ENCODE measurements at places on chromosomes 16 and 17. TPM values are rescaled to one million over a fixed set of nuclear protein-coding genes. Genes with fewer than 3 reads are reported as not detected.

PYY gene
- polyA plus RNA-seq, result not detected

C1QL1 gene
- polyA plus RNA-seq, result 47.6 TPM

SLC5A11 gene
- 16.1 TPM for polyA plus RNA-seq

LGALS9 gene
- 17.5 TPM for polyA plus RNA-seq

LAT gene
- 4.1 TPM for polyA plus RNA-seq

CLDN9 gene
- polyA plus RNA-seq, result 16.3 TPM

PSME3IP1 gene
- polyA plus RNA-seq, result 208 TPM

RRAD gene
- polyA plus RNA-seq, result 2.1 TPM

ZP2 gene
- polyA plus RNA-seq, result not detected

TSPAN10 gene
- polyA plus RNA-seq, result 1.5 TPM

CCL8 gene
- polyA plus RNA-seq, result not detected

ORMDL3 gene
- 138 TPM for polyA plus RNA-seq

WNT3 gene
- polyA plus RNA-seq, result 4.6 TPM

FZD2 gene
- polyA plus RNA-seq, result 6.1 TPM

ZNF423 gene
- 32.7 TPM for polyA plus RNA-seq

ITGB3 gene
- polyA plus RNA-seq, result 0.63 TPM

STX1B gene
- 38.2 TPM for polyA plus RNA-seq

UBTF gene
- polyA plus RNA-seq, result 112 TPM

ACSM3 gene
- not detected for polyA plus RNA-seq

GAST gene
- not detected for polyA plus RNA-seq

IL17C gene
- polyA plus RNA-seq, result not detected

TP53TG3F gene
- 1.7 TPM for polyA plus RNA-seq

PARD6A gene
- polyA plus RNA-seq, result 39.6 TPM

FGF11 gene
- 6.6 TPM for polyA plus RNA-seq

CCDC40 gene
- 10.0 TPM for polyA plus RNA-seq

FA2H gene
- polyA plus RNA-seq, result 59.9 TPM

CCL4 gene
- 0.80 TPM for polyA plus RNA-seq

KRTAP2-2 gene
- not detected for polyA plus RNA-seq

ITGB4 gene
- polyA plus RNA-seq, result 29.4 TPM

TNFRSF13B gene
- not detected for polyA plus RNA-seq

PTGES3L gene
- 1.5 TPM for polyA plus RNA-seq

LGALS9C gene
- not detected for polyA plus RNA-seq

AIPL1 gene
- polyA plus RNA-seq, result not detected

KRT28 gene
- polyA plus RNA-seq, result not detected

Data from brain (organoid and tissue), 16 donors.